CD4-positive, alpha-beta T cell treated with Interferon gamma for 1 hour (primary cell): ENCODE measurements at places on chromosomes 5 and 9.

DNA sequence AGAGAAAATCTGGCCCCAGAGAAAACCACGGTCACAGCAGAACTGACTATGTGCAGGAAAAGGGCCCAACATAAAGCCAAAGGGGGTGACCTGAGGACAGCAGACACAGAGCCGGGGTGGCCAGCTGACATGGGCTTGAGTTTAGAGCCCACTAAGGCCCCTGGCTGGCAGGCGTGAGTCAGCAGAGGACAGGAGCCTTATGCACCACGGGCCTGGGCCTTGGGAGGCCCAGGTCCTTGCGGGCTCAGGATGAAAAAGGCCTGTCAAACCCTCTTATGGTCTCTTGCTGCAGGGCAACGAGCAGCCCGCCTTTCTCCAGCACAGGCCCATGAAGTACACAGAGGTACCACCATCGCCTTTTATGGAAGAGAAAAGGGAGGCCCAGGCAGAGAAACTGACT, 19.7 kb downstream of the STK10 start:
- no peak for DNase-seq

DNA sequence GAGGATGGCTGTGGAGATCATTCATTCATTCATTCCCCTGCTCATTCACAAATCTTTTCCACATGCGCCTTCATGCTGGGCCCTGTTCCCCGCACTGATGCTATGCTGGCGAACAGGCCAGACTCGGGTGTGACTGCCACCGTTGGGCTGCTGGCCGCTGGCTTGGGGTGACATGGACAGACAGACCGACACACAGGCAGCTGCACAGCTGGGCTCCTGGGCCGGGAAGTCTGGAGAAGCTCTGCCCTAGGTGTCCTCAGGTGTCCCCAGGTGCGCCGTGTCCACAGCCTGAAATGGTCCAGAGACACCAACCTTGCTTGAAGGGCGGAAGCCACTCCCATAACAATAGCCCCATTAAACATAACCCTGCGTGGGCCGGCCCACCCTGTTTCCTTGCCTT, 35.0 kb upstream of the BARHL1 start:
- DNase-seq, result no peak

DNA sequence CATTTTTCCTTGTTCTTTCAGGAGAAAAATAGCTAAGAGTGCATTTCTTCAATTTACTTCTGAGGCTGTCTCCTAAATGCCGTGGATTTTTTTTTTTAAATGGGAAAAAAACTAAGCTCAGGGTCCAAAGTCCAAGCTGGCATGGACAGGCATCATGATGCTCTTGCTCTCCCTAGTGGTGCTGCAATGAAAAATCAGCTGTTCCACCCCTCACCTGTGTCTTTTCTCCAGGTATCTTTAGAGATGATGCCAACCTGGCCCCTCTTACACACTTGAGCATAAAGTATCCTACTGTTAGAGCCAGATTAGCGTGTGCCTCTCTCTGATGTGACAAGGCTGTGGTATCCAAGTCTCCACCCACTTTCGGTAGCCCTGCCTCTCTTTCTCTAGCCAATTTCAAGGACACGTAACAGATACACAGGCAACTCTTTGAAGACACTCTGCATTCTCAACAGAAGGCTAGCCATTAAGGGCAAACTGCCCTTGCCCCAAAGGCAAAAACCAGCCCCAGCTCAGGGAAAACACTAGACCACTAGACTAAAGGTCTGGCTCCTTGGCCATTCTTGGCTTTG, 208.8 kb downstream of the SAXO1 start:
- DNase-seq, result no peak

DNA sequence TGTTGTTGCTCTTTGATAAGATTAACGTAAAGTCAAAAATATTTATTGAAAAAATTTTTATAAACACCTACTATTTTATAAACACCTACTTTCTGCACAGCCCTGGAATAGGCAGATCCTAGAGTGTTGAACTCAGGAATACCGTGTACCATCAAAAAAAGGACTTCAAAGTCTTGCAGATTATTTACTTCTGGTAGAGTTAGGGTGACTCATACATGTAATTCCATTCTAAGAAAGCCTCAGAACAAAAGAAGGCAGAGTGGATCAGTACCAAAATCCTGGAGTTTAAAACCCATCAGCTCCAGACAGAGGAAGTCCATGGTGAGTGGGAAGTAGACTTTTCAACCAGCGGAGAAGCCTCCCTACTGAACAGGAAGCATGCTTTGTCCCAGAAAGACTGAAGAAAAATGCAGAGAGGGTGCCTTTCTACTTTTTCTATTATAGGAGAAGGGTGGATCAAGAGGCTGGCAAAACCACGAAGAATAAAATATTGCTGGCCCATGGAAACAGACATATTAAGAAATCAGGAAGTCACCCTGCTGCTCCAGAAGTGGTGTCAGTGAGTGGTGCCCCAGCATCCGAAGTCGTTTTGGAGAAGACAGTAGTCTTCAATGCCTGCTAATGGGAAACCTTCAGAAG, 45.1 kb upstream of the DAB2 start:
- no peak for DNase-seq

DNA sequence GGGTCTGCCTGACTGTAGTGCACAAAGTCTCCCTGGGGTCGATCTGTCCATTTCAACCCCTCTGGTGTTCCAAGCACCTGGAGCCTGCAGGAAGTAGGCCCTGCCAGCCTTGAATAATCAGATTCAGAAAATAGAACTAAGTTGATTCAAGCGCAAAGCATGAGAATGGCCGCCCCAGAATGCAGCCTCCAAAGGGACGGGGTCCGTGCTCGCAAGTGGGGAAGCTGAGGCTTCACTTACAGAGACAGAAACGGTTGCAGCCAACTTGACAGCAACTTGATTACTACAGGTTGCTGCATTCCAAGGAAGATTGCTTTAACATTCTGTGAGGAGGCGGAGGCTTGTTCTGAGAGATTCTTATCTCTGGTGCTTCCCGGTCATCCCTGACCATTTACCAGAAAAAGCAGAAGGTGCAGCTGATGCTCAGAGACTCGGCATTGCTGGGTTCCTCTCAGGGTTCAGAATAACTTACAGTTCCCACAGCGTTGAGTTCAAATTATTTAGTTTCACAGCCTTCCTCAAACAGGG, 14.9 kb upstream of the LRRC14B start:
- no peak for DNase-seq

GRCh38 chr9:133104718-133105460, 16.2 kb downstream of the RALGDS start:
- DNase-seq, result no peak

- no peak for DNase-seq
These were observed 71.4 kb downstream of the ASTN2 start for GRCh38 chr9:117343427-117343826.
